ENCODE measurements at places on chromosomes 6 and 20.
A peak's percentile ranks its signal among the peaks of the same experiment; 100 is the strongest.

DNA sequence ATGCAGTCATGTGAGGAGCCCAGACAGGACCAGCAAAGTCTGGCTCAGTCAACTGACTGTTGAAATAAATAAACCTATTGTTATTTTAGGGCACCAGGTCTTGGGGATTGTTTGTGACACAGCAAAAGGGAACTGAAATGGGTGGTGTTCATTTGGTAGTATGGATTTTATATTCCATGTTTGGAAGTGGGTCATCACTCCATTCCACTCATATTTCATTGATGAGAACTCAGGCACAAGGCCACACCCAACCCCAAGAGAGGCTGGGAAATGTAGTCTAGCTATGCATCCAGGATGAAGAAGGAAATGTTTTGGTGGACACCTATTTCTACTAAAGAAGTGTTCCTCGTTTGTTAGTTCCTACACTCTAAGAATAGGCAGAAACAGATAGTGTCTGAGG lies 64.9 kb upstream of the BTBD3 start:
- DNase-seq = no peak

DNA sequence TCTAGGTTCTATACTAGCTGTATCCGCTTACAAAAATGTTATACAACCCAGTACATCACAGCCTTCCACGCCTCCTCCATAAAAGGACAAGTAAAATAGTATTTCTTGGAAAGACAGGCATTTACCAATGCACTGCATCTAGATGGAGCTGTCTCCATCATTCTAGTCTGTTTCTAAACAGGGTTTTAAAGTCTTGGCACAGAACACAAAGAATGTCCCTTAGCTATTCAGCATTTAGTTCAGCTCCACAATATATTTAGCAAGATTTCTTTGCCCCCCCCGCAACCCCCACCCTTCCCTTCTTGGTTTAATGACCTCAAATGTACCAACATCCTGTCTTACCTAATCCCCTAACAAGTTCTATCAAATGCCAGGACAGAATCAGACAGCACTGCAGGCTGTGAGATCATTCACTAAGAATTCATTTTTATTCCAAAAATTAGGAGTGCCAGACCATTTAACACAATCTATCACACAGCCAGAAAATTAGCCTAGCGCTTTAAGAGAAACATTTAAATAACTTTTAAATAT lies 198.6 kb downstream of the BACH2 start:
- no peak for DNase-seq

- DNase-seq = no peak
These were observed 120.6 kb upstream of the AGPAT4 start for GRCh38 chr6:161394437-161394836.

DNA sequence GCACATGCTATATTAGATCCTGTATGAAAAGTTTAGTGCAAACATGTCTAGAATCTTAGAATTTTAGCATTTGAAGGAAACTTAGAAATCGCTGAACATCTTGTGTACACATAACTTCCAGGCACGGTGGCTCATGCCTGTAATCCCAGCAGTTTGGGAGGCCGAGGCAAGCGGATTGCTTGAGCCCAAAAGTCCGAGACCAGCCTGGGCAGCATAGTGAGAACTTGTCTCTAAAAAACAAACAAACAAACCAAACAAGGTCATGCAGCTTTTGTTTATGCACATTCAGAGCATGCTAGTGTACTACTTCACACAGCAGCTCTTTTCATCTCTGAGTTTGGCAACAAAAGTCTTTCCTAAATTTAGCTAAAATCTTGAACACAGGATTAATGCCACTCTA lies 32.2 kb downstream of the CLVS2 start:
- no peak for DNase-seq

DNA sequence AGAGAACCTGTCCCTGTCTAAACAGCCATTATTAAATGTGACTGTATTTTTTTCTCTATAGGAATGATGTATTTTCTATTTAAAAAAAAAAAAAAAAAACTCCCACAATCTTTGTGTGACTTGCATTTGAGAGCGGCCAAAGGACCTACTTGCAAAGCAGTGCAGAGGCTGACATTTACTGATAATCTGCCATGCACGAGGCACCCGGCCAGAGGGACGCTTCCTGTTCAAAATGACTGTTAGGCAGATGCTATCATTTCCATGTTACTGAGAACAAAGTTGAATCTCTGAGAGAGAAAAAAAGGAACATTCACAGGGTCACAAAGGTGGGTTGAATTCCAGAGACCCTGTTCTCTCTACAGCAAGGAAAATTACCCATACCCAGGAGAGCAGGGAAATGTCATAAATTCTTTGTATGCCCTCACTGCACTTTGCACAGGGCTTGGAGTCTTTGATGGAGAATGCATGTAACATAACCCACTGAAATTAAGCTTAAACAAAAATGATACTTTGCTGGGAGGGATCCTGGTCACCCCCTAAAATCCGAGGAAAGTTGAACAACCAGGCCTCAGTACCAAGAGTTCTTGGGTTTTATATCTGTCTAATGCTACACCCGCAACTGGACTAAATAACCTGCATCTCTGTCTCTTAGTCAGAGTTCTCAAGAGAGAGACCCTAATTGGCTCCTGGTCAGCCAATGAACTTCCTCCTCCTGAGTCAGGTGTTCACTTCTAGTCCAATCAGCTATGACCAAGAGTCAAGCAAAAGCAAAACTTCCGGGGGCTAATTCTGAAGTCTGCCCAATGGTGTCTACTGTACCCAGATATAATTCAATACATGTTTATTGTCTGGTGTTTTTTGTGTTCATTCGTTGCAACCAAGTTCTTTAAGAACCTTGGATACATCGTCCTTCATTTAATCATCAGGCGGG lies 61.2 kb downstream of the GCLC start:
- no peak for DNase-seq

DNA sequence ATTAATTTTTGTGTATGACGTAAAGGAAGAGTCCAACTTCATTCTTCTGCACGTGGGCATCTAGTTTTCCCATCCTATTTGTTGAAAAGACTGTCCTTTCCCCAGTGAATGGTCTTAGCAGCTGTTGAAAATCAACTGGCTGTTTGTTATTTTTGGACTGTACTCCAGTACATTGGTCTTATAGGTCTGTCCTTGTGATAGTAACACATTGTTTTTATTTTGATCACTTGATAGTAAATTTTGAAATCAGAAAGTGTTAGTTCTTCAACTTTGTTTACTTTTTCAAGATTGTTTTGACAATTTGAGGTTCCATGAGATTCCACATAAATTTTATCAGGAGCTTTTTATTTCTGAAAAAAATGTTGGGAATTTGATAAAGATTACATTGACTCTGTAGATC lies 280.2 kb upstream of the FOXQ1 start:
- DNase-seq = no peak

- DNase-seq = no peak
These were observed 181.0 kb downstream of the LRFN2 start for GRCh38 chr6:40406175-40406574.

DNA sequence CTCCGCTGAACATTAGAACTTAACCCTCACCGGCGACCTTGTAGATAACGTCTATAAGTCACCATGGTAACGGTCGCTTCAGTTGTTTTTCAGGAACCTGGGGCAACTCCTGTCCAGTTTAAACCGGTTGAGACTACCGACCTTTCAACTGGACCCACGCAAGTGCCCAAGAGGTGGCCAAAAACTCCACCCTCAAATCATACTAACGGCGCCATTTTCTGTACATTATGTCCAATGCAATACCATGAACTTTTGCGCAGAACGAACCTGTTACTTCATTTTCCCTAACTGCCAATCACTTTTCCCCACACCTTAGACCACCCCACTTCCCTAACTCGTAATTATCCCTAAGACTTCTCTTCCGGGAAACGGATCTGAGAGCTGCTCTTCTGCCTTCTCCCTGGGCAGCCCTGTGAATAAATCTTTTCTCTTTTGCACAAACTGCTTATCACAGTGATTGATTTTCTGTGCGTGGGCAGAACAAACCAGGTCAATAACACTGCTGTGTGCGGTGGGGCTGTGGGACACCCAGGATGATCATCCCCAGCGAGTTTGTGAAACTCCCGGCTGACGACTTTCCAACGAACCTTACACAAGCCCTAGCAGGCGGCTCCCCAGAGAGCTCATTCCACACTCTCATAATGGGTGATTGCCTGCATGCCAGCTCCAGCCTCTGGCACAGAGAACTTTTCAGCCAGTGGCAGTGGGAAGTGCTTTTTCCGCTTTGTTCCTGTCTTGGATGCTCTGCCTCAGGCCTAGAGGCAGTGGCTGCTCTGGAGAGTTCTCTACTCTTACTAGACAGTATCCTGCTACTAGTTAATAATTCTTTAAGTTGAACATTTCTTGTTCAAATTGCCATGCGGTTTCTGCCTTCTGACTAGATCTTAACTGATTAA lies 28.6 kb downstream of the GPX5 start:
- peak; percentile 49 for DNase-seq

- no peak for DNase-seq
These were observed 27.8 kb downstream of the PRPH2 start for GRCh38 chr6:42694586-42694985.

- DNase-seq = no peak
These were observed 862.7 kb upstream of the MAP3K7 start for GRCh38 chr6:91449539-91449938.

DNA sequence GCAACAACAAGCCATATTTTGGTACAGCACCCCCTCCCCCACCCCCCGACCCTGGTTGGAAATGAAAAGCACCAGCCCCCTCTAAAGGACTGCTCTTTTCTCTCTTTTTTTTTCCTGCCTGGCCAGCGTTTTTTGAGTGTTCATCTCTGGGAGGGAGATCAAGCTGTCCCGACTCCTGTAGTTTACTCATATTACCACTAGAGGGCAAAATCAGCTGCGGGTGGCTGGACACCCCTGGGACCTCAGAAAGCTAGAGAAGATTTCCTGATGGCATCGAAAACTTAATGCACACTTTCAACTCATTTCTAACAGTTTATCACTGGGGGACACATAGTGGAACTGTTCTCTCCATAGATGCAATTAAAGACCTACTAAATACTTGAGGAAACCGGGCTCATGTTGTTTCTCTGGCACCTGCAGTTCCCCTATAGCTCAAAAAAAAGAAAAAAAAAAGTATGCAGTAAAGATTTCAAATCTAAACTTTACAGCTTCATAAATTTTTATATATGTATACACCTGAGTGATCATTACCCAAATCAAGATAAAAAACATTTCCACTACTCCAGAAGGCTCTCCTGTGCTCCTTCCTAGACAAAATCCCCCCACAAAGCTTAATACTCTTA lies 24.4 kb downstream of the CNBD2 start:
- peak; percentile 57 for DNase-seq

DNA sequence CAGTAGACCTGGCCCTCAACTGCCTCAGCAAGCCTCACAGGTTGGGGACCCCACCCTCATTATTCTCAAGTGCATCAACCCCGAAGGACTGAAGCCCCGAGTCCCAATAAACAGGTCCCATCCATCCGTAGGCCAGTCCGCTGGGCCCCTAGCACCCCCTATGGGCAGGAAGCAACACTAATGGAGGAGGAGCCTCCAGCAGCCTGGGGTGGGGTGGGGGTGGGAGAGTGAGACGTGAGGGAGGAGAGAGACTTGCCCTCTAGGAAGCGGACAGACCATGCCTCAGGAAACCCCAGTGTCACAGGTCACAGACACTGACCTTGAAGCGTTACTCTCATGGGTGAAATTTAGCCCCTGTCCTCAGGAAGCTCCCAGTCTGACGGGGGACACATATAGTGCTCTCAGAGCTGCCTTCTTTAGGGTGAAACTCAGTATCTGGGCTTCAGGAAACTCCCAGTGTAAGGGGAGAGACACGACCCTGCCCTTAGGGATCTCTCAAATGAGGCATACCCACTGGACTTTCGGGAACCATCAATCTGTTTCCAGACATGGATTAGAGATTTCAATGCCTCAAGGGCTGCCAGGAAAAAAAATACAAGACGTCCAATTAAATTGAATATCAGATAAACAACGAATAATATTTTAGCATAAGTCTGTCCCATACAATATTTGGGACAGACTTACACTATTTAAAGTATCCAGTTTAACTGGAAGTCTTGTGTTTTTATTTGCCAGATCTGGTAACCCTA lies 125.8 kb downstream of the MRPL14 start:
- DNase-seq = no peak

- DNase-seq = no peak
These were observed 49.4 kb downstream of the PDSS2 start for GRCh38 chr6:107409942-107410341.

GRCh38 chr20:40443753-40444152 lies 245.3 kb downstream of the MAFB start:
- DNase-seq = no peak

- DNase-seq = no peak
These were observed 15.4 kb upstream of the TCF21 start for GRCh38 chr6:133873538-133873937.

GRCh38 chr20:41183831-41184230 lies 46.5 kb downstream of the PLCG1 start:
- no peak for DNase-seq

DNA sequence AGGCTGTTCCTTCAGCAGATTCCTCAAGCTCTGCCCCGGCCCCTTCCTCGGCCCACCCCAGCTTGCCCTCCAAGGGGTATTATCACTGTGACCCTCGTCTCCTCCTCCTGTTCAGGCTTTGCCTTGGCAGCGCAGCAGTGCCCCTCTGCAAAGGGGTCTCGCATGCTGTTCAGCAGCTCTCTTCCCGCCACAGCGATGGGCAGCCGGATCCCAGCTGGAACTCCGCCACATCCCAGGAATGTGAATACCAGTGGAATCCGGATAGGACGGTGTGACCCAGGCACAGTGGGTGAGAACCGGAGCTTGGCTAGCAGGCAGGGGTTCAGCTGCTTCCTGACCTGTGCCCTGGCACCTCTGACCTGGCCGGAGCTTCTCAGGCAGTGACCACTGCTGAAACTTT lies 52.9 kb downstream of the RNASET2 start:
- DNase-seq = no peak

DNA sequence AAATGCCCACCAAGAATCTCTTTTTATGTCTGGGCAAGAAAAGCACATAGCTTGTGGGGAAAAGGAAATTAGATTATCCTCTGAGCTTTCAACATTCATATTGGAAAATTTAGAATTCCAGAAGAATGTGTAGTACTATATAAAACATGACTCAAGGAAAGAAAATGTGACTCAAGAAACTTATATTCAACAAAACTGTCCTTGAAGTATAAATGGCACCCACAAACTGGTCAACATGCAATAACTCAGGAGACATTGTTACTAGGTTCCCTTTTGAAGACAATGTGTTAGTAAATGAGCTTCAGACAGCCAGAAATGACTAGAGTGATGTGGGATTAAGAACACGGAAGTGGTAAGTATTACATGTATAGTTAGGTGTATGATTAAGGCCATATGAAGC lies 26.1 kb upstream of the TINAG start:
- DNase-seq = no peak

- no peak for DNase-seq
These were observed 131.4 kb upstream of the EPHA7 start for GRCh38 chr6:93550551-93551276.

GRCh38 chr6:47086051-47086770 lies 44.1 kb upstream of the ADGRF1 start:
- DNase-seq = no peak

- DNase-seq = no peak
These were observed 15.2 kb downstream of the DNAH8 start for GRCh38 chr6:38730140-38730862.
